Fibroblast of skin of right quadriceps (primary cell): ENCODE measurements at places on chromosomes 3 and 15.

GRCh38 chr15:82572311-82572710 is 32.1 kb upstream of the RPS17 start:
- DNase-seq: no peak

GRCh38 chr15:52787123-52787503 is 3.0 kb downstream of the ONECUT1 start:
- no peak for DNase-seq

DNA sequence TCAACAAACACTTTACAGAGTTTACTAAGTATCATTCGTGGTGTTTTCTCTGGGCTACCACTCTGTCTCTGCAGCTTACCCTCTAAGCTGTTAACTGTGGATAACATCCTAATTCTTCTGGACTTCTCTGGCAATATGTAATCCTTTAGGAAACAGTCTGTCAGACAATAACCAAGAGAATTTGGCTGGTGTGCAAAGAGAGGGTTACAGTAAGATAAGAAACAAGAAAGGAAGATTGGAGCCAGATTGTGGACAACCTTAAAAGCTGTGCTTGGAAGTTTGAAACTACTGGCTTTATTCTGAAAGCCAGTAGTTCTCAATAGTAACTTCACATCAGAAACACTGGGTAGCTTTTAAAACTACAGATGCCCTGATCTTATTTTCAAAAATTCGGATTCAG is 778 bp downstream of the ARL6 start:
- no peak for DNase-seq

DNA sequence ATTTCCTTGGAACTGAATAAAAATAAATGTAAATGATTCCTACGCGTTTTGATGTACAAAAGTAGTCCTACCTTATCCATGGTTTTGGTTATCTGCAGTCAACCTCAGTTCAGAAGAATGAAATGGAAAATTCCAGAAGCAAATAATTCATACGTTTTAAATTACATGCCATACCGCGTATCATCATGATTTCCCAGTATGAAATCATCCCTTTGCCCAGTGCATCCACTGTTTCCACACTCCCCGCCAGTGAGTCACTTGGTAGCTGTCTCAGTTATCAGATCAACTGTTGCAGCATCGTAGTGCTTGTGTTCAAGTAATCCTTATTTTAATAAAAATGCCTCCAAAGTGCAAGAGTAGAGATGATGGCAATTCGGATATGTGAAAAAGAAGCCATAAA is 9.1 kb upstream of the MFSD1 start:
- DNase-seq: peak; percentile 90

- DNase-seq: no peak
Observed at GRCh38 chr3:179660872-179661271, 8.0 kb downstream of the USP13 start.

DNA sequence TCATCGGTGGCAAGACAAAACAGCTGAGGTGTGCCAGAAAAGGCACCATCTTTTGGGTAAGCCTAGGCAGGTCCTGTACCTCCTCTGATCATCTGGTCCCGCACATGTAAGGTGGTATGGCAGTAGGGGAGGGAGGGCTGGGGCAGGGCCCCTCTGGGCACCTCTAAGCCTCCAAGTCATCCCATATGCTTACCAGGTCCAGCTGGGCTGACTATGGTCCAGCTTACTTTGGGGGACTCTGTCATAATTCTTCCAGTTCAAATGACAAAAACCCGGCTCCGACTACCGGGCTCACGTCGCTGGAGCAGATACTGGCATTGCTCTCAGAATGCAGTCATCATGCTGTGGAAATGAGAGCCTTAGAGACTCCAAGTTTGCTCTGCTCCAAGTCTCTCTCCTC is 1.9 kb upstream of the RAB6B start:
- DNase-seq: no peak

DNA sequence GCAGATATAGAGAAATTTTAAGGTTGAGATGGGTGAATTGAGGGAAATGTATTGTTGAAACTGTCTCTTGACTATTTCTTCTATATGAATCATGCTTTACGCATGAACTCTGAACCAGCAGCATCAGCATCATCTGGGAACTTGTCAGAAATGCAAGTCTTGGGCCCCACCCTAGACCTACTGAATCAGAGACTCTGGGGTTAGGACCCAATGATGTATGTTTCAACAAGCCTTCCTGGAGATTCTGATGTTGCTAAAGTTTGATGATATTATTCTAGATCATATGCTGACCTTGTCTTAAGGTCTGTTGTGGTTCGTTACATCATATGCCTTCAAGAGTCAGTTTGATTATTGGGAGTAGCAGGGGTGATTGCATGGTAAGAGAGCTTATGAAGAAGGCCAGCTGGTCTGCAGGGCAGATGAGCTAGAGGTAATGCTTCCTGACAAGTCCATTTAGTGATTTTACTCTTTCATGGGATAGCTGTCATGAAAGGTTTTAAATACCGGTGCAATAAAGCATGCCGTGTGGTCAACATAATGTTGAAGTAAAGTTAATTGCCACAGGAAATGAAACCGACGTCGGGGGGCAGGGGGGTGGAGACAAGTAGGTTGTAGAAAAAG is 152.4 kb upstream of the MRPL3 start:
- no peak for DNase-seq

- no peak for DNase-seq
Observed at GRCh38 chr3:136584728-136585127, 167.4 kb downstream of the STAG1 start.

- DNase-seq: no peak
Observed at GRCh38 chr3:35549690-35550089, 89.6 kb upstream of the ARPP21 start.

DNA sequence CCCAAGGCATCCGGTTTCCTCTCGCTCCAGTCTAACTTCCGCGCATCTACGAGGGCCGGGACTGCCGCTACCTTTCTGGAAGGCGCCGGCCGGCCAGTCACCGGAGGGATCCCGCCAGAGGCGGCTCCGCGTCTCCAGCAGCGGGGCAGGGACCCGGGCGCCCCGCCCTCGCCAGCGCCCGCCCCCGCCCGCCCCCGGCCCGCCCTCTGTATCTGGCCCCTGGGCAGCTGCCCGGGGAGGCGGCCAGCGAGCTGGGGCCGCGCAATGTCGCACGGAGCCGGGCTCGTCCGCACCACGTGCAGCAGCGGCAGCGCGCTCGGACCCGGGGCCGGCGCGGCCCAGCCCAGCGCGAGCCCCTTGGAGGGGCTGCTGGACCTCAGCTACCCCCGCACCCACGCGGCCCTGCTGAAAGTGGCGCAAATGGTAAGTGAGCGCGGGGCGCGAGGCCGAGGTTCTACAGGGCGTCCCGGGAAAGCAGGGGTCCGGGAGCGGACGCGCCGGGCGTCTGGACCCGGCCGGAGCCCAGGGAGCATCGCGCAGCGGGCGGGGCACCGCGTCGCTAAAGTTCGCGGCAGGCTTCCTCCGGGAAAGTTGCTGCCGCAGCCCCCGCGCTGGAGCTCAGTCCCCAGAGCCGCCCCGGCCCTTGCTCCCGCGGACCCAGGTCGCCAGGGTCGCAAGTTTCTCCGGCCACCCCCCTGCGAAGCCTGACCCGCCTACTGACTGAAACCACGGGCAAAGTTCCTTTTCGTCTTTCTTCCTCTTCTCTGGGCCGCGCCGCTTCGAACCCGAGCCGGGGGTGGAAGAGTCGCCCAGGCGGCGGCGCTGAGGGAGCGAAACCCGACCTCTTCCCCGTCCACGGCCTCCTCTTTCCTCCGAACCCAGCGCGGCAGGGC is at the start of gene CMTM7:
Gene CMTM7, plus strand, starts transcription at position 211 of the 893 bp plus-strand sequence. Its CDS starts 54 bp downstream, at position 265.
- peak; percentile 44 for DNase-seq

DNA sequence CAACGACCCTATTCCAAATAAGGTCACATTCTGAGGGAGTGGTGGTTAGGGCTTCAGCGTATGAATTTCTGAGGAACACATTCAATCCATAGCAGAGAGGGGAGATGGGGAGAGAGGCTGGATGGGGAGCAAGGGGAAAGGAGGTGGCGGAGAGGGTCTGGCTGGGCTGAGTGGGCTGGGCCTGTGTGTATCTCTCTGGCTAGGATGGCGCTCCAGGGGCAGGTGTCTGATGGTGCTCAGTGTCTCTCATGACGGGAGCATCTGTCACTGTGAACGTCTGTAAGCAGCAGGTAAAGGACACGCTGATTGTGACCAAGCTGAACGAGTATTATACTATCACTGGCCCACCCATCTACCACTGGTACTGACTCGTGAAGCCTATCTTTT is 159.6 kb downstream of the XXYLT1 start:
- no peak for DNase-seq

GRCh38 chr15:50906954-50907600 is 1.4 kb upstream of the AP4E1 start:
- no peak for DNase-seq

DNA sequence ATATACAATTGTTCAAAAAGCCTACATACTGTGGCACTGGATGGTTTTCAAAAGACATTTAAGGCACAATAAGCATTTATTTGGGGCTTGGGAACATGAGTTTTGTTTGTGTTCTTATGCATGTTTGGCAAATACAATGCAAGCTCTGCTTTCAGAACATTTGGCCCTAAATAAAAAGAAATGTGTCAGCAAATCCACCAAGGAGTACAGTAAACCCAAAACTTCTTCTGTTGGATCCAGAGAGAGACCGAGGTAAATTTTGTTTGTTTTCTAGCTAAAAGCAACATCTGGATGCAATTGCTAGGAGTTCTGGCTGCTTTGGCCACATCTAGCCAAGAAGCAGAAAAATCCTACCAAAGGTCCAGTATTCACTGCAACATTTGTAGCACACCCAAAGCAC is 168.8 kb downstream of the DCLK3 start:
- no peak for DNase-seq

- peak; percentile 87 for DNase-seq
Observed at GRCh38 chr3:183298701-183299153, 45.7 kb downstream of the B3GNT5 start.

DNA sequence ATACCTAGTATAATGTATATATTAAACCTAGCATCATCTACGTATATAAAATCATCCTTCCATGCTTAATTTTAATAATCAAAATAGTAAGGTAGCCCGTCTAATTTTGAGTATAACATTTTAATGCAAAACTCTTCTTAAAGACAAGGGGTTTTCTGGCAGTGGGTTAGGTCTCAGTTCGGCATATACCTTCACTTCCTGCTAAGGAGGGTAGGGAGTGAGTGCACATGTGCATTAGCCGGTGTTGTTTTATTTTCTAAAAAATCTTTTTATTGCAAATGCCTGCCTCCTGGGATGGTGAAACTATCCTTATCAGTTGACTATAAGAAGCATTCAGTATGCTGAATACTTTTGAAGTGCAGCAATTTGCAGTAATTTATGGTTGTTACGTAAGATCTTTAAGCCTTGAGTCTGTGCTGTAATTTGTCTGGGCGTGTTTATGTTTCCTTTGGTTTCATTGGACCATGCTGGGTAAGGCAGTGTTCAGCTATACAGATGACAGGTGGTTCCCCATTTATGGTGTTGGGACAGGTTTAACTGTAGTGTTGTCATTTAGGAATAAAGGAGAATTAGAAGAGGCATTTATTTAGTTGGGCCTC is 11.7 kb downstream of the ARHGEF26 start:
- peak; percentile 34 for DNase-seq
